ENCODE measurements at places on chromosomes 2 and 18.

GRCh38 chr2:111122631-111123421 lies 2.1 kb downstream of the BCL2L11 start:
- no peak for DNase-seq

DNA sequence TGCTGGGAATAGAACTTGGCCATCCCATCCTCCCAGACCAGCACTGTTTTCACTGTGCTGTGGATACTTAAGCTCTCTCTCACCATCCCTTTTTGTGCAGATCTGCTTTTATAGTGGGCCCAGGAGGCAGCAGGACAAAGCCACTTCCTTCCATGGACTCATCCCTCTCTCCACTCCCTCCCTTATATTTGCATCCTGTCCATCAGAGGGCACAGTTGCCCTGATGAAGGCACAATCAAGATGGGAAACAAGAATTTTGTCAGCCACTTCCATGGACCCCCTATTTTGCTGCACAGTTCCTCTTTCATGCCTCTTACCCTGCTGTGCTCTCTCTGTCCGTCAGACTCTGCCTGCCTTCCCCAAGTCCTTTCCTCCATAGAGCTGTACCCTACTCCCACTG lies 338.7 kb downstream of the HRH4 start:
- no peak for DNase-seq

DNA sequence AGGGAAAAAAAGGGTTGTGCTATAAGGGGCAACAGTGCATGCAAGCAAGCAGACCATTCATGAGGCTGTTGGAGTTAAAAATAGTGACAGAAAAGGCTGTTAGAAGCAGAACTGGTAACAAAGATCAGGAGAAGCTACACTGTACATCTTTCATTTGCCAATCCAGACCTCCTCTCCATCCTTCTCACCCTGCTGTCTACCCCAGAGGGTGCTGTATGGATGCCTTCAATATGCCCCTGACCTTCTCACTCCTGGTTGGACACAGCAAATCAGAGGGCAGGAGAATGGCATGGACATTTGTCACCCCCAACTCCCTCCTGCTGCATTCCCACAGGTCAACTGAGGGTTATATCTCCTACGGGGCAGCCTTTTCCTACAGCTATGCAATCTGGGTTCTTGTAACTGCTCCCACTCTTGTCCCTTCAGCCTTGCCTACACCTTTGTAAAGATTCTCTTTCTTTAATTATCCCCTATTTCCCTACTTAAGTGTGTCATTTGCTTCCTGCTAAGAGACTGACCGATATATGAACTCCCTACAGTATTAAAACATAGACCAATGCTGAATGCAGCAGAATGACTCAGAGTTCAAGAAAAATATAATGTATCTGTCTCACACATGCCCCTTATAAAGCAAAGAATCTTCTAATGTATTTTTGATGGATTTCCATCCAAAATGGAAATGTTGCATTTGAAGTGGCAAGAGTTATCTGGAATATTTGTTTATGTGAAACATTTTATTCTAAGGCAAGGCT lies 169.2 kb upstream of the NCKAP5 start:
- DNase-seq, result no peak

DNA sequence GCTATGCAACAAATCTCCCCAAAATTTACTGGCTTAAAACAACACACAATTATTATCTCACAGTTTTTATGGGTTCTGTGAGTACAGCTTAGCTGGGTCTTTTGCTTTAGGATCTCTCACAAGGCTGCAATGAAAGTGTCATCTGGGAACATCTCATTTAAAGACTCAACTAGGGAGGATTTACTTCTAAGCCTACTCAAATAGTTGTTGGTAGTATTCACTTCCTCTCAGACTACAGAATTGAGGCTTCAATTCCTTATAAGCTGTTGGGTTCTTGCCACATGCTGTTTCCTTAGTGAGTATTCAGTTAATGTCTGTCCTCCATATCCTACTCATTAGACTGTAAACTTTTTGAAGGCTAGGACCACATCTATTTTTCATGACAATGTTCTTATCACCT lies 72.3 kb downstream of the MDH1 start:
- peak; percentile 86 for DNase-seq

- DNase-seq, result no peak
Observed at GRCh38 chr2:197137826-197138477, 172.6 kb downstream of the ANKRD44 start.

DNA sequence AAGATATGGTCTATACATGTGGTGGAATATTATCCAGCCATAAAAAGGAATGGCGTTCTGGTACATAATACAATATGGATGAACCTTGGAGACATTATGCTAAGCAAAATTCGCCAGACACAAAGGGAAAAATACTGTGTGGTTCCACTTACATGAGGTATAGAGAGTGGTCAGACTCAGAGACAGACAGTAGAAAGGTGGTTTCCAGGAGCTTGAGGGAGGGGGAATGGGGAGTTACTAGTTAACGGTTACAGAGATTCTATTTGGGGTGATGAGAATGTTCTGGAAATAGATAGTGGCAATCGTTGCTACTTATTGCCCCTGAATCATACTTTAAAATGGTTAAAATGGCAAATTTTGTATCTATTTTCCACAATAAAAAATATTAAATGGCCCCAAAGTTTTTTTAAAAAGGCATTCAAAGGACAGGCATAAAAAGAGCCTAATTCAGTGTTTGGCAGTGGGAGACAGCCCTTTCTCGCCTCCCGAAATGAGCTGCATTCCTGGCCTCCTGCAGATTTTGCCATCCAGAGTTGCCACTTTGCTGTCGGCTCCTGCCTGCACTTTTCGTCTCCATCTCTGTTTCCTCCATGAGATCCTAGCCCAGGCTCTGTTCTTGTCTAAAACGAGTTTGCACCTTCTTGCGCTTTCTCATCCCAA lies 13.5 kb downstream of the TNFRSF11A start:
- no peak for DNase-seq

GRCh38 chr18:28588884-28589549 lies 412.1 kb upstream of the CDH2 start:
- no peak for DNase-seq

DNA sequence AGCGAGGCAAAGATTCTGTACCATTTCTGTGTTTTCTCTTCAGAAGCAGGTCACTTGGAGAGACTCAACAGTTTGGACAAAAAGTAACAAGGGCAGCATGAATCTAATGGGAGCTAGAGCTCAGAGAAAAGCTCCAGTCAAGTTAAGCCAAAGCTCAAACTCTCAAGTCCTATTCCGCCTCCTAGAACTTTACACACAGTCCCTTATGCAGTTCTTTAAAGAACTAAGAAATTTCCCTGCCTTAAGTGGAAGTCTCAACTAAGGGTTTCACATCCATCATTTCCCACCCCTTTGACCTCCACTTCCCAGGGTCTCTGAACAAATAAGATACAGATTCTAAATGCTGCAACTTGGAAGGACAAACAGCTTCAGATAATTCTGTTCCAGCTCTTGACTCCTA lies 121.3 kb upstream of the RNU4ATAC start:
- DNase-seq, result no peak

DNA sequence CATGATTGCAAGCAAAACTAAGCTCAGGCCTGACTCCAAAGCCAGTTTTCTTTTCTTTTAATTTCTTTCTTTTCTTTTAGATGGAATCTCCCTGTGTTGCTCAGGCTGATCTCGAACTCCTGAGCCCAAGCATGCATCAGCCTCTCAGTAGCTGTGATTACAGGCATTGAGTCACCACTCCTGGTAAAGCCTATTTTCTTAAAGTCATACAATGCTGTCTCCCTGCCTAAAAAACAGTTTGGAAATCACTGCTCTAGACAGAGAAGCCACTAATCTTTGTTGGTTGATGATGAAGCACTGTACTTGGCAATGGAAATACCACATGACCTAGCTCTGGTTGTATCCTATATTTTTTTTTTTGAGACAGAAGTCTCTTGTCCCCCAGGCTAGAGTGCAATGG lies 33.1 kb upstream of the ZNF532 start:
- no peak for DNase-seq

All from HFF-Myc (cell line).